ENCODE measurements at places on chromosomes 7 and 10.

DNA sequence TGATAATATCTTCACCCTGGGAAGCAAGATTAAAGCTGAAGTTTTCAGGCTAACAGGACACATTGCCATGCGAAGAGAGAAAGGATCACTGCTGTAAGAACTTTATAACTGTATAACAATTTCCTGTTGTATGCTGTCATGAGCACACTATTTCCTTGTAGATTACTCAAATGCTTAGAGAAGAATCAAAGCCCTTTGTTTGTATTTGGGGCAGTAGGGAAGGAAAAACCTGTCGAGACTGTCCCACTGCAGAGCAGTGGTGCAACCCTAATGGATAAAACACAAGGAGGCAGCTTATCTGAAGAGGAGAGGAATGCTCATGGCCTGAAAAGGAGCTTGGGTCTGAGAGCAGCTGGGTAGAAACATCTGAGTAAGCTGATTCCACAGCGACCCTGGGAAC, 327.7 kb upstream of the NPSR1 start:
- no peak for DNase-seq

DNA sequence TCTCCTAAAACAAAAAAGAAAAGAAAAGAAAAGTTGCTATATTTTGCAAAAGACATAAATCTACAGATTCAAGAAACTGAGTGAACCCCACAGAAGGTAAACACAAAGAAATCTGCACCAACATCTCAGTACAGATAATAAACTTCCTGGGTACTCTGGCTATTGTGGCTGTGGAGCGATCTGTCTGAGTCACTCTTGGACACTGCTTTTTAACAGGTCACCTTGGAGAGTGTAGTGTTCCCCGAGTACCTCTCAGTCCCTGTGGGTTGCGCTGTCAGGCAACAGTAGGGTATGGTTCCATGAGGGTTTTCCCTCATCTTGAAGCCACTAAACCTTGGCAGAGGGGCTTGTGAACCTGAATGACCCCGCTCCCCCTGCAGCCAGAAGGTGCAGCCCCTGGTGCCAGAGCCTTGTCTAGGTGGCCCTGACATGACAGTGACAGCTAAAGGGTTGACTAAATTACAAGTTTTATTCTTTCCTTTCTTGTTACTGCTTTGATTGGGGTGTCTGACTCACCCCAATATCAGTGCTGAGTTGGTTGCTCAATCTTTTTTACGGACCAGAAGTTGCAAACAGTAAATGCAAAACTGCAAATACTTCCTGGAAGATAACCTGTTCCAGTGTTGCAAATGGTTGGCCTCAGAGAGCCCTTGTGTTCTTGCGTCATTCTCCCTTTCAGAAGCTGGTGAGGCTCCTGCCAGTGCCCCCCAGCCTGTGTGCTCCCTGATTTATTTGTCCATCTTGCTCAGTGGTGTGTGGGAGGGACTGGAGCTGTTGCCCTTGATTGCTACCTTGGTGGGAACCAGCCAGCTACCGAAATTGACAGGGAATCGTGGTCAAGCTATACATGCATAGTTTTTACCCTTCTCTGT, 30.6 kb downstream of the POR start:
- DNase-seq = no peak

- DNase-seq = no peak
These were observed 15.1 kb upstream of the ZMIZ1 start for GRCh38 chr10:79053481-79054202.

DNA sequence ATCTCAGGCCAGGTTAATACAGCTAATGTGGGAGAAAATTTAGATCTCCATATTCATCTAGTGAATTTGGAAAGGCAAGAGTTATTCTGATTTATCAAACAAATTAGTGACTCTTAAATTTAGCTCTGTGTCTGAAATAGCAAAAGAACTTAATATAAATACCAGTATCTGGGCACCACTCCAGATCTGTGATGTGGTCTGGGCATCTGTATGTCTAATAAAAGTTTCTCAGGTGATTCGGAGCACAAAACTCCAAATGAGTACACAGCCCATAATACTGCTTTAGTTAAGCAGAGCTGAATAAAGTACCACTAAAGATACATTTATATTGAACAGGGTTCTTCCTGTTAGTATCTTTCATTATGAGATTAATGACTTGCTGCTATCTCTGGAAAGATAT, 261.4 kb downstream of the BAMBI start:
- DNase-seq = no peak

- no peak for DNase-seq
These were observed 133.4 kb upstream of the MKLN1 start for GRCh38 chr7:131194070-131194865.

GRCh38 chr10:1085258-1085657, 29.1 kb downstream of the WDR37 start:
- DNase-seq = no peak

DNA sequence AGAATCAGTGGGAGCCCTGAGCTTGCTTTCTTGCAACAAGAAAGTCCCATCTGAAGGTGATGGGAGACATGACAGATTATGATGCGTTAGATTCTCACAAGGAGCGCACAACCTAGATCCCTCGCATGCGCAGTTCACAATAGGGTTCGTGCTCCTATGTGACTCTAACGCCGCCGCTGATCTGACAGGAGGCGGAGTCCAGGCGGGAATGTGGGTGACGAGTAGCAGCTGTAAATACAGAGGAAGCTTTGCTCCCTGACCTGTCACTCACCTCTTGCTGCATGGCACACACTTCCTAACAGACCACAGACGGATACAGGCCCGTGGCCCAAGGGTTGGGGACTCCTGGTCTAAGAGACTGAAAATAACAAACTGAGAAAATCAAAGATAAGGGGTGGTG, 1163.4 kb upstream of the AUTS2 start:
- no peak for DNase-seq

DNA sequence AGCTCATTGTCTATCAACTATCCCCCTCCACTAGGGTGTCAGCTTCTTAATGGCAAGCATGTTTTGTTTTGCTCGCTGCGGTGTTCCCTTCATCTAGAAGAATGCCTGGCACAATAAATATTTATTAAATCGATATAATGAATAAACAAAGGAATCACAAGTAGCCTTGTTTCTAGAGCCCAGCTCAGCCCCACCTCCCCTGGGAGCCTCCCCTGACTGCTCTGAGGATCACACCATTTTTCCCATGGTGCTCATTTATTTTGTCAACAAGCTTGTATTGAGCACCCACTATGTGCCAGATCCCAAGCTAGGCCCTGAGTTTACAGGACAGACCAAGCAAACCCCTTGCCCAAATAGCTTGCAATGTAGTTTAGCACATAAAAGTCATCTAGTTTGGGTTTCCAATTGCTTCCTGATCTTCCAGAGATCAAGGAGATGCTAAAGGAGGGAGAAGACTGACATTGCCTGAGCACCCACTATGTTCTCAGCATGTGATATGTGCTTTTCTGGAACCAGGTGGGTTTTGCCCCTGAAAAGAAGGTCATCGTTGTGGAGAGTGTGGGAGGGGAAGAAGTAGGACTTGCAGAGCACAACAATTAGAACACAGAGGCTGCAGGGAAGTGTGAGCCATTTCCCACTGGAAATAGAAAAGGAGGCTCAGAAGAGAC, 42.3 kb upstream of the GPAM start:
- no peak for DNase-seq

DNA sequence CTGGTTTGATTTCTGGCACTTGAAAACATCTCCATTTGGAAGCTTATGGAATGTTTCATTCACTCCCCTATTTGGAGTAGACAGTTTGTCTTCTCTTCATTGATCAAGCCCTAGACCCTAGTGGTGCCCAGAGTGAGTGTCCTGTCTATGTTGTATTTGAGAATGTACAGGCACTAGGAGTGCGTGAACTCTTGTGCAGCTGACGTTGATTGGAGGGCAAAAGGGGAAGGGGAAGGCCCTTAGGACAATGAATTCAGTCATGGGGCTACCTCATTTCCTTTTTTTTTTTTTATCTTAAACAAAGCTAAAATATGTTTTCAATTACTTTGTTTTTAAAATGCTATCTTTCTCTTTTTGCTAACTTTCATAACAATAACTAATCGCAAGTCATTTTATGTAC, 66.5 kb downstream of the ADD3 start:
- no peak for DNase-seq

- no peak for DNase-seq
These were observed 47.6 kb downstream of the CUX1 start for GRCh38 chr7:101865031-101865430.

- DNase-seq = no peak
These were observed at the start of gene WDFY4 for GRCh38 chr10:48684792-48685623. TSS of gene WDFY4 (plus strand) at chr10:48684873. CDS start at chr10:48709733, 24,860 bp downstream.

GRCh38 chr10:114687459-114687858, 29.4 kb upstream of the ABLIM1 start:
- DNase-seq = no peak

DNA sequence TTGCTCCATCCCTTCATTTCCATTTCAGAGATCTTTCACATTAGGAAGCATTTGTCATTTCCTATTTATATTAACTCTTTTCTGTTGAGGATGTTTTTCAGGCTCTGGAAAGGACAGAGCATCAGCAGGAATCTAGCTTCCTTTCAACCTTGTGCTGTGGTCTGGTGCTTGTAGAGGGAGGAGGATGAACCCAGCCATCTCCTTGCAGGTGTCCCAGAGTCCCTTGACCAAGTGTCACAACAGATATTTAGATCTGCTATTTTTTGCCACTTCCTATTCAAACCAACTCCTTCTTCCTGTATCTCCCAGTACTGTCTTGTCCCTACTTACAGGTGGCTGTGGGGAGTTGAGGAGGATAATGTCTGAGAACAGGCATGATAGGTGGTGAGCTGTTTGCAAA, 742.8 kb downstream of the GRID1 start:
- no peak for DNase-seq

DNA sequence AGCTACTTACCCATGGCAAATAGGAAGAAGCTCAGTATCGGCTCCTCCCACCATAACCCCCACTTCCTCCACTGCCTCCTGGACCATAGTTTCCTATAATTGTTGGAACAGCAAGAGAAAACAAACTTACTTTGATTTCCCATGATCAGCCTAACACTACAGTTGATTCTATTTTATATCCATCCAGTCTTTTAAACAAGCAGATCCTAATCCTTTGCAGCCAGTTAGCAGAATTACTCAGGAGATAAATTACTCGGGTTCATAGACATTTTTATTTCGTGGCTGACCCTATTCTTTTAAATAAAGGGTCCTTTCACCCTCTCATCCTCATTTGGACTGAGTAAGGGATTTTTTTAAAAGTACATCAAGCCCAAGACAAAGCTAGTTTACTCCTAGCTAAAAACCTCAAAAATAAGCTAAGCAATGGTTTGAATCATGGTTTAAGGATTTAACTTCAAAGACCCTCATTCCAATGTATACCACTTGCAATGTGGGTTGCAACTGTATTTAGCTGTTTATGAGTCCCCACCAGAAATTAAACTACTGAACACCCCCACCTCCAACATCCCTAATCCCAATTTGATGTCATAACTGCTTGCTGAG, 8.0 kb downstream of the HNRNPA2B1 start:
- no peak for DNase-seq

DNA sequence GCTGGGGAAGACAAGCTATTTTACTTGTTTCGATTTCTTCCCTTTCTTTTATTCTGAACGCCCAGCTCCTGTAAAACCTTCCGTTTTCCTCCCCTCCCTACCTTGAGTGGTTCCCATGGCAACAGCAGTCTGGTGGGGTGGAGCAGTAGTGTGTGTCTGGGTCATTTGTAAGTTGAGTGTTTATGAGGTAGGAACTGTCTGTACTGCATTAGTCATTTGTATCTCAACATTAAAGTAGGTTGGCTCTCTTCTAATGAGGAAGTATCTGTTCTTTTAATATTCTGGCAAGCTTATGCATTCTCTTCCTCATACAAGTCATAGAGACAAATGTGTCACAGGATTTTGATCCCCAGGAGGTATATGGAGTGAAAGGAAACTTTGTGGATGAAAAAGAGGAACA, 85.3 kb upstream of the CCDC6 start:
- no peak for DNase-seq

DNA sequence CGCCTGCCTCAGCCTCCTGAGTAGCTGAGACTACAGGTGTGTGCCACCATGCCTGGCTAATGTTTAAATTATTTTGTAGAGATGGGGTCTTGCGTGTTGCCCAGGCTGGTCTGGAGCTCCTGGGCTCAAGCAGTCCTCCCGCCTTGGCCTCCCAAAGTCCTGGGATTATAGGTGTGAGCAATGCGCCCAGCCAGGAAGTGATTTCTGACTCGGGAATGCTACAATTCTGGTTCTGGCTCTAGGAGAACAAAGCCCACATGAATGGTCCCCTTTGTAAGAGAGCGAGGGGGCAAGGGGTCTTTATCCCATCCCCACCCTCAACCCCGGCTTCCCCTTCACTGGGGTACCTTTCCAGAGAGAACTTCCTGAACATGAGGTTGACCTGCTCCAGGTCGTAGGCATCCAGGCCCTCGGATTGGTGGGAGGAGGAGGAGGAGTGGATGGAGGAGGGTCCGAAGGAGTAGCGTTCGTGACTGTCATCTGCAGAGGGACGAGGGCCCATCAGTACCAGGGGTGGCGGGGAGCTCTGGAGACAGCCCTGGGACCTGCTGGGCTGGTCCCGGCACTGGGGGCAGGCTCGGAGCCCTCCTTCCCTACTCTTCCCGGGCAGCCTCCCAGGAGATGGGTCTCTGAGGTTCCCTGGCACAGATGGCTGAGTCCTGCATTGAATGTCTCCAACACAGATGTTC, 79.9 kb upstream of the GNA12 start:
- no peak for DNase-seq

- DNase-seq = no peak
These were observed 45.9 kb upstream of the OIT3 start for GRCh38 chr10:72847681-72848080.

- DNase-seq = peak; percentile 78
These were observed at the start of gene TRIL for GRCh38 chr7:28958235-28958979. TSS of gene TRIL (minus strand) at chr7:28958330. CDS start at chr7:28958046, 284 bp downstream.

DNA sequence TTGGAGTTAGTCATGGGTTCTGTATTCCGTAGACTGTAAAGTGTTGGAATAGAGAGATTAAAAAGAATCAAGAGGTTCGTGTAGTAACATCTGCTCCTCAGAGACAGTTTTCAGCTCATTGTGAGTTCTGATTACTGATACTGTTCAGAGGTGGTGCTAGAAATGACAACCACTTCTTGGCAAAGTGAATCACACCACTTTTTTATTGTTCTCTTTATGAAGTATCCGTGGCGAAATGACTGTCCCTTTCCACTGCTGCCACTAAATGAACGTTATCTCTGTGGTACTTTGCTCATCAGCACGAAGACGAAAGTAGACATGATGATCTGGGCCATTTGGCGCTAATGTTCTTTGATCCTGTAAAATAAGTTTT, 860 bp downstream of the RPP30 start:
- DNase-seq = no peak

DNA sequence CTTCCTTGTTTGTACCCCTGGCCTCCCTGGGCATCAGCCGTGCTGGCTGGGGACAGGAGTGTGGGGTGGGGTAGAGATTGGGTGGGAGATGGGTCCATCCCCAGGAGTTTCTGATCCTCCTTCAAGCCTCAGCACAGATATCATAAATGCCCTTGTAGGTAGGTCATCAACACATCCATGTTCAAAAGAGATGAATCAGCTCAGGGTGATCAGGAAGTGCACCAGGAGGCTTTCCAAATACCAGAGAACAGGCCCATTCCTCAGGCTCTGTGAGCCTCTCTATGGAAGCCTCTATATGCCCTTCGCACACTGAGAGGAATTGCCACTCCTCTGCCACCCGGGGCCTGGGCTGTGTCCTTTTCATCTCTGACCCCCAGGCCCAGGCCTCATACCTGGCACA, 31.9 kb upstream of the ADCYAP1R1 start:
- DNase-seq = no peak
